ENCODE measurements at places on chromosomes 6 and 20.

GRCh38 chr6:29845405-29846006, 17.9 kb downstream of the HLA-G start:
- peak; percentile 32 for DNase-seq

DNA sequence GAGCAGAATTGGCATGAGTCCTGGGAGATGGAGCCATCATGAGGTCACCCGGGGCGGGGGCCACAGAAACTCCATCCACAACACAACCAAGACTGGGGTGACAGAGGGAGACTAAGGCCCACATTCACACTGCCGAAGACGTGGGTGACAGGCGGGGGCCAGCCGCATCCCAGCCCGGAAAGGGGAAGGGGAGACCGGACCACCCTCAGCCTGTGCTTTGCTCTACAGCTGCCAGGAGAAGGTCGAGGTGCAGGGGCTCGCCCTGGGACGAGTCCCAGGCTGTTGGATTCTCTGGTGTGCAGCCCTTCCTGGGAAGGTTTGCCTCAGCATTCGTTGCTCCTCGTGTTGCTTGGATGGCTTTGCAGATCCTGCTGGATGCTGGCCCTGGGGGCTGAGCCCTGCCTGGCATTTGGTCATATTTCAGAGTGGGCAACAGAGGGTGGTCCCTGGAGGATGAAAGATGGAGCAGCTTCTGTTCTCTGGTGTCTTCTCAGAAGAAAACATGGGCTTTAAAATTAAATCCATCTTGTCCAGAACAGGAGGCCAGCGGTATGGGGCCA, 328.9 kb downstream of the TAF4 start:
- DNase-seq, result no peak

GRCh38 chr6:45300736-45301135, 27.4 kb upstream of the RUNX2 start:
- no peak for DNase-seq

- no peak for DNase-seq
Observed at GRCh38 chr20:46559685-46560440, 9.4 kb upstream of the OCSTAMP start.

- DNase-seq, result no peak
Observed at GRCh38 chr6:79079561-79080041, 1.5 kb upstream of the PHIP start.

DNA sequence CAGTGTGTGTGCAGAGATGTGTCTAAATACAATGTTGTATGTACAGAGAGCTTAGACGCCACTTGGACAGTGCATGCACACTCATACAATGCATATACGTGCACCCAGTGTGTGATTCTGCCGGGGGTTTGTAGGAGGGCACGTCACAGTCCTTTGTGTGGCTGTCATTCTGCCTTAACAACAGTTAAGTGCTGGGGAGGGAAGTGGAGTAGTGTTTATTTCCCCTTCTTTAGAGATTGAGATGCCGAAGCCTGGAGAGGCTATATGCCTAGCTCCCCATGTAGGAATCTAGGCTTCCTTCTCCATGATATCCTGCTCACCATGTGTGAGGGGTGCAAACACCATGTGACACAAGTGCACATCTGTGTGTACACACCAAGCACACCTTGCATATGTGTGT, 38.2 kb downstream of the MDFI start:
- no peak for DNase-seq

DNA sequence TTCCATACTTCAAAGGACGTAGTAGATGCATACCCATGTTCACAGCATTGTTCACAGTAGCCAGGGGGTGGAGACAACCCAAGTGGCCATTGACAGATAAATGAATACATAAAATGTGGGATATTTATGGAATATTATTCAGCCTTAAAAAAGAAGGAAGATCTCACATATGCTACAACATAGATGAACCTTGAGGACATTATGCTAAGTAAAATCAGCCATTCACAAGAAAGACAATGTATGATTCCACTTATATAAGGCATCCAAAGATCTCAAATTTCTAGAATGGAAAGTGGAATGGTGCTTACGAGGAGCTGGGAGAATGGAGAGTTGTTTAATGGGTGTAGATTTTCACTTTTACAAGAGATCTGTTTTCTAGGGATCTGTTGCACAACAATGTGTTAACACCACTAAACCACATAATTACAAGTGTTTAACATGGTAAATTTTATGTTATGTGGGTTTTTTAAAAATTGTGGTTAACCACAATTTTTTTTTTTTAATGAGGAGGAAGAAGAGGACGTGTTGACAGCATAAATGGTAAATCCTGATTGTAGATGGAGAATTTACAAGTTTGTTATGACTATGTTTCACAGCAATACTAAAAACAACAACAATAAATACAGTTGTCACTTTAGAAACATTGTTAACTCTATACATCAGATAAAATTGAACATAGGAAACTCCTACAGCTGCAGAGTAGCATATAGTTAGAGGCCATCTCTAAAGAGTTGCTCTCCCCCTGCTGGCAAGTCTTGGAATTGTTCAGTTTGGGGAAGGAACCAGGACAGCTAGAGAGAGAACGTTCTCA, 41.6 kb downstream of the CCN2 start:
- DNase-seq, result peak; percentile 77

DNA sequence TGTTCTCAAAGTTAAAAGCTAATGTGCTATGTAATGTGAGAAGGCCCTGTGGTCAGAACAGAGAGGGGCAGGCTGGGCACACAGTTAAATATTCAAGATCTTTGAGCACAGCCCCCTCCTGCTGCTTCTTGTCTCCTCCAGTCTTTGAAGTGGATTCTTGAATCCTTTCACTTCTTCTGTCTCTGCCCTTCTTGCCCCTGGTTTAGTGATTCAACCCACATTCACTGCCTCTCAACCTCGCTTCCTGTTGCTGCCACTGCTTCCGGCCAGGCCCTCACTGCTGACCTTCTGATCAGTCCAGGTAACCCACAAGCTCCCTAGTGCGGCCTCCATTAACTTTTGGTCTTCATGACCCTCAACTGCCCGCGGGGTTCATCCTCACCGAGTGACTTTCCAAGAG, 417.3 kb upstream of the NOX3 start:
- DNase-seq, result no peak

- DNase-seq, result no peak
Observed at GRCh38 chr6:9420316-9421015, 985.1 kb upstream of the SLC35B3 start.

DNA sequence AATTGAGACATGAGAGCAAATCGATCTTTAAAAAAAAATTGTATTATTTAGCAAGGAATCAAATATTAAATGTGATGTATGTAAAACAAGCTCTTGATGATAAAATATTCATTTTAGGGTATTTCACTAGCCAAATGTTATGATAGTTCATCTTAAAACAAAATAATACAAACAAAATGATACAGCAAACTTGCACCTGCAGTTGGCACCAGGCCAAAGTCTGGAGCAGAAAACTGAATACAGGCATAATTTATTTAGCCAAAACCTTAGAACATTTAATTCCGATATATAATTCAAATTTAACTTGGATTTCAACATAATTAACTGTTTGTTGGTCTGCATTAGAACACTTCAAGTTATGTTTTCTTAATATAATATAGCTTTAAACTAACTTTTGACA, 60.9 kb downstream of the EPHA7 start:
- DNase-seq, result no peak

- no peak for DNase-seq
Observed at GRCh38 chr20:18796282-18796833, 17.2 kb upstream of the SCP2D1 start.

- no peak for DNase-seq
Observed at GRCh38 chr20:17810062-17810631, 110.4 kb downstream of the BANF2 start.

DNA sequence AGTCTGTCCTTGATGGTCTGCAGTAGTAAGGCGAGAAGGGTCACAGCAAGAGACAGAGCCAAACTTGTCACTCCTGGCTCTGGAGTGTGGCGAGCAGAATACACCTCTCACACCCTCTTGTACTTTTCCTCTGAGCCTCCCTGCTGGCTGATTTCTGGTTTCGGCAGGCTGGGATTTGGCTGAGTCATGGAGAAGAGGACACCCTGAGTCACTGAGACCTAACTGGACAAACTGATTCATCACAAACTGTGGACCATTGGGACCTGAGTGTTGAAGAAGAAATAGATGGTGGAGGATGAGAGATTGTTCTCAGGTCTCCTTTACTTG, 101.7 kb downstream of the F13A1 start:
- DNase-seq, result no peak

GRCh38 chr6:132832891-132833290, 18.5 kb downstream of the RPS12 start:
- no peak for DNase-seq

GRCh38 chr6:155265843-155266535, 2.2 kb downstream of the CLDN20 start:
- DNase-seq, result no peak

DNA sequence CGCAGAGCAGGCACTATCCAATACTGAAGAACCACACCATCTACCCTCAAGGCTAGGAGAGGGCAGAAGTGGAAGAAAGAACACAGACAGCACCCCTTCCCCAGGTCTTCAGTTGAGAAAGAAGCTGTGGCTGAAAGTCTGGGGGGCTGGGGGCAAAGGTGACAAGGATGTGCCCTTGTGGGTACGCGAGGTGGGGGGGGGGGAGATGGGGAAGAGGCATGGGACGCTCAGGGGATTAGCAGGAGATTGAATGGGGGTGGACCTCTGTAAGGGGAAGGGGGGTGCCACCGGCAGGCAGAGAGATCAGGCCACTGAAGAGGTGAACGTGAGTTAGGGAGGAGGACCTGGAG, 1.1 kb downstream of the B4GALT5 start:
- no peak for DNase-seq

- no peak for DNase-seq
Observed at GRCh38 chr6:39926668-39927067, 7.6 kb downstream of the MOCS1 start.

GRCh38 chr20:17806739-17807441, 107.1 kb downstream of the BANF2 start:
- DNase-seq, result no peak

Measured in stimulated activated CD4-positive, alpha-beta T cell treated with anti-CD3 and anti-CD28 coated beads, Interleukin-12 subunit alpha, Interleukin-12 subunit beta, amount 100 ng/mL, for 24 hours (primary cell).